ENCODE measurements at places on chromosomes 1 and 21. TPM values are rescaled to one million over a fixed set of nuclear protein-coding genes. Genes with fewer than 3 reads are reported as not detected.

Gene THEM5
- polyA plus RNA-seq, result not detected

Gene AMY2B
- polyA plus RNA-seq, result 26.5 TPM

Gene NVL
- polyA plus RNA-seq, result 16.3 TPM

- no peak for DNase-seq
These were observed 44.0 kb downstream of the NTNG1 start for GRCh38 chr1:107184888-107185287.

- no peak for DNase-seq
These were observed 13.7 kb downstream of the ACTRT2 start for GRCh38 chr1:3034728-3035562.

DNA sequence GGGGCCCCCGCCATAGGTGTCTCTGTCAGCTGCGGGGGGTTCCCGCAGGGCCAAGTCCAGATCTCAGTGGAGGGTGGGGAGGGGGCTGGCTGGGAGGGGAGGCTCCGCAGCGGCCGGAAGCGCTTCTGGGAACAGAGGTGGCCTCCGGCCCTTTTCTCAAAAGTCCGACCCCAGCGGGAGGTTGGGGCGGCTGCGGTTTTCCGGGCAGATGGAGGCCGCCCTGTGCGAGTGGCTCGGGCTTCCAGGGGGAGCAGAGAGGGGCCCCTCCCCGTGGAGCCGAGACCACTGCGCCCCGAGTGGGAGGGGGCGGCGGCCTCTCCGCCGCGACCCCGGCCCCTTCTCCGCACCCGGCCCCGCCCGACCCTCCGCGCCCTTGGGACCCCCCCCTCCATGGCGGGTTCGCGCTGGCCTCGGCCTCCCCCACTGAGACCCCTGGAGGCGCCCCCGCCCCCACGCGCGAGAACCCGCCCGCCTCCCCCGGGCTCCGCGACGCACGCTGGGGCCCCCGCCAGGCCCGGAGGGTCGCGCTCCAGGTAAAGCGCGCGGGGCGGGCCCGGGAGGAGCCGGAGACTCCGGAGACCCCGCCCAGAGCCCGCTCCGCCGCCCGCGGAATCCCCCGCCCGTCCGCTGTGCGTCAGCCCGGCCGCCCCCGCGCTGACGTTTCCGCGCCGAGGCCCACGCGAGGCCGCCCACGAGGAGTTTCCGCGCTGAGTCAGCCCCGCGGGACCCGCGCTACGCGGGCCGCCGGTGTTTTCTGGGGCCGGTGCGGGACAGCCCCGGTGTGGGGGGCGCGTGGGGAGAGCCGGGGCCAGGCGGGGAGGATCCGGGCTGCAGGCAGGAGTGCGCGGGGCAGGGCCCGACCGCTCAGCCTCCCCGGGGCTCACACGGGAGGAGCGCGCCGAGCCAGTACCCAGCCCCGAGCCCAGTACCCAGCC lies 5.2 kb downstream of the TNFRSF18 start:
- DNase-seq, result peak; percentile 88

GRCh38 chr1:37673920-37674319 lies 18.4 kb upstream of the CDCA8 start:
- DNase-seq, result no peak

GRCh38 chr1:182725259-182726255 lies 41.2 kb upstream of the RGS8 start:
- peak; percentile 32 for DNase-seq

GRCh38 chr1:26170472-26170821 lies 739 bp downstream of the ZNF593 start:
- DNase-seq, result no peak

- no peak for DNase-seq
These were observed 9.5 kb upstream of the F13B start for GRCh38 chr1:197076585-197076984.

DNA sequence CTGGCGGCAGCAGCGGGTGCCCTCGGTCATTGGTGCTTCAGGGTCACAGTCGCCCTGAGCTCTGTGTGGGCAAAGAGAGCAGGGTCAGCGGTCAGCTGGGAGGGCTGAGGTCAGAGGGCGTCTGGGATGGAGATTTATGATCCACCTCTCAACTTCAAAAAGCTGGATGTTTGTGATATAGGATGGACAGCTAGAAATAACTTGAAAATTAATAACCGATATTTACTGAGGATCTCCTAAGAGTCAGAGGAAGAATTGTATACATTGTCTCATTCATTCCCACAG lies 2.0 kb downstream of the LEFTY1 start:
- DNase-seq, result no peak

DNA sequence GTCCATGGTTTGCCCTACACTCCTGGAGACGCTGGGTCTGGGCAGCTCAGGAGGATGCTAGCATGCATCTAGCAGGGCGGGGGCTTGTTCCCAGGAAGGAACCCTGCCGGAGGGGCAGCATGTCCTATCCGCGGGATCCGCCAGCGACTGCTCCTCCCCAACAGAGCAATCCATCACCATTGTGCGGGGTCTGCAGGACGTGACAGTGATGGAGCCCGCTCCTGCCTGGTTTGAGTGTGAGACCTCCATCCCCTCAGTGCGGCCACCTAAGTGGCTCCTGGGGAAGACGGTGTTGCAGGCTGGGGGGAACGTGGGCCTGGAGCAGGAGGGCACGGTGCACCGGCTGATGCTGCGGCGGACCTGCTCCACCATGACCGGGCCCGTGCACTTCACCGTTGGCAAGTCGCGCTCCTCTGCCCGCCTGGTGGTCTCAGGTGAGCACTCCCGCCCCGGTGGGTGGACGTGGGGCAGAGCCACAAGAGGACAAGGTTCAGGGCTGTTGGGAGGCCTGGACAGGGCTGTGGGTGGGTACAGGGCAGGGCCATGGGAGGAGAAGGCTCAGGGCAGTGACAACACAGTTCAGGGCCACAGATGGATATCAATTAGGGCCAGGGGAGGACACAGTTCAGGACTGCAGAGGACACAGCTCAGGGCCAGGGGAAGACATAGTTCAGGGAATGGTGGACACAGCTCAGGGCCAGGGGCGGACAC lies 71.3 kb downstream of the OBSCN start:
- DNase-seq, result no peak

- no peak for DNase-seq
These were observed 168.3 kb upstream of the SGIP1 start for GRCh38 chr1:66365635-66366034.

DNA sequence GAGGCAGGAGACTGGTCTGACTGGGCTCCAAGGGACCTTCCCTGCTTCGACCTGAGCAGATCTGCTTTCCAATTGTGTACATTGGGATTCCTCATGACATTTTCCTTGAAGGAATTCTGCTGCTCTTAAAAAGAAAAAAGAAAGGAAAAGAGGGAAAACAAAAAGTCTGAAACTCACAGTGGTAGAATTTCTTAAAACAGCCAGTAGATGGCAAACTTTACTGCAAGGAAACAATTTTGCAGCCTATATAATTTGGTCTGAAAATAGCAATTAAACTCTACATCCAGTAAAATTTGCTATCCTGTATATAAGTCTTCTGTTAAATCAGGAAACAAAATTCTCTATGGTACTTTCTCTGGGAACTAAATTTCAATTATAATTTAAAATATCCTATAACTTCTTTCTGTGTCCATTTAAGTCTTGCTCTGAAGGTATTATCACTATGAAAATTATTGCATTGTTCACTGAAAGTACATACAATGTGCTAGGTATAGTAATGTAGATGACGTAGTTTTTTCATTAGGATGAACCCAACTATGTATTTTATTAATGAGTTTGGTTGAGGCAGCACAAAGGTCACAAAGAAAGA lies 59.8 kb downstream of the CRB1 start:
- no peak for DNase-seq

Measured in kidney (tissue), 22 donors.